ENCODE measurements at places on chromosomes 7 and 10.
A peak's percentile ranks its signal among the peaks of the same experiment; 100 is the strongest.

DNA sequence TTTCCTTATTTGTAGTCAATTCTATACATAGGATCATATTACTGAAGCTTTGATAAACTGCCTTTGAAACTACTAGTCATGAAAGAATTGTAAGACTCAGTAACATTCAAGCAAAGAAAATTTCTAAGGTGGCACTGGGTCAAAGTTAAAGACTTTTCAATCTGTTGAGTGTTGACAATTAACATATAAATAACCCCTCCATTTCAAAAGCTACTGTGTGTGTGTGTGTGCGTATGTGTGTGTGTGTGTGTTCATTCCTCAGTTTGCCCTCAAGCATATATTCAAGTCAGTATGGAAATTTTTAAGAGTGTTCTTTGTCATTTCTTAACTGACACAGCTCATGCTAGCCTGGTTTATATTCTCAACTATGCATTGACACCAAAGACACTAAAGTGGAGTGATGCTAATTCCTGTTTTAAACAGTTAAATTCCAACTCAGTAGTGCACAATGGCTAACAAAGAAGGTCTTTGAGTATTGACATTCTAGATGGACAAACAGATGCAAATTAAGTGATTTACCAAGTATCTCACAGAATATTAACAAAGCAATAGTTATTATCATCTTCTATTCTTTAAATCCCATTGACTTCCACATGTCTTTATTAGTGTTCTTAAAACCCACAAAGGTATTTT lies 314.8 kb upstream of the GRM3 start:
- no peak for DNase-seq

DNA sequence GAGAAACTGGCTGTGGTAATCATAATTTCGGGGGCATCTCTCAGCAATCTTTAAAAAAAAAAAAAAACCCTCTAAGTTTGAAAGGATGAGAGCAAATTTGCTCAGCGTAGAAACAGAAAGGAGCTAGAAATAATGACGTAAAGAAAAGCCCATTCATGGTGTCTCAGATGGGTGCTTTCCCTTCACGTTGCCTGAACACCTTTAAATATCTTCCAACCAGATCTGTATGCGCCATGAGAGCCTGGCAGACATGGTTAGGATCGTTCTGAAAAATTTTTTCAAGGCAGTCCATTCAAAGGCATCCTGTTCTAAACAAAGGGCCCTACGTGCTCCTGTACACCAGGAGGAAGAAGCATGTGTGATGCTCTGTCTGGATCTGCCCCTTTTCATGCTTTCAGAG lies 141.2 kb upstream of the C1QL3 start:
- no peak for DNase-seq

- DNase-seq = no peak
Observed at GRCh38 chr7:74193054-74193453, 16.8 kb upstream of the LAT2 start.

DNA sequence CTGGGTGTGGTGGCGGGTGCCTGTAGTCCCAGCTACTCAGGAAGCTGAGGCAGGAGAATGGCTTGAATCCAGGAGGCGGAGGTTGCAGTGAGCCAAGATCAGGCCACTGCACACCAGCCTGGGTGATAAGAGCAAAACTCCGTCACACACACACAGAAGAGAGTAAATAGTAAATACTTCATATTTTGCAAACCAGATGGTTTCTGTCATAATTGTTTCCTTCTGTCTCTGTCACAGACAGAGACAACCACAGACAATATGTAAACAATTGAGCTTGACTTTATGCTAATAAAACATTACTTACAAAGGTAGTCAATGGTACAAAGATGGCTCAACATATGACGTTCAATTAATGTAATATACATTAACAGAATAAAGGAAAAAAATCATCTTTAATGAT lies 83.7 kb downstream of the JMJD1C start:
- no peak for DNase-seq

GRCh38 chr10:56296618-56297017 lies 64.4 kb downstream of the ZWINT start:
- no peak for DNase-seq

DNA sequence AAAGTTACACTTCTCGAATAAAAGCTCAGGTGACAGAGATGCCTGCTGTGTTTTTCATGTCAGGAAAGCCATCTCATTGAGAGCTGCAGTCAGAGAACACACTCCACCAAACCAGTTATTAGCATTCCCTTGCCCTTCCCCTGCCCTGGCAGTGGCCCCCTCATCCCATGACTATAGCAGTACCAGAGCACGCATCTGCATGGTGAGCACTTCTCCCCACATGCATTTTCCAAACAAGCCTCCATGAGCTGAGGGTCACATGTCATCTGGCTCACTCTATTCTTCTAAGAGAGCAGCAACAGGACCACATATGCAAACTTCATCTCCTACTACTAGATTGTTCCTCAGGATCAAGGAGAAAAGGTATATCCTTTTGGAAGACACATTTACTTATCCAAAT lies 42.4 kb upstream of the FGL2 start:
- DNase-seq = no peak

DNA sequence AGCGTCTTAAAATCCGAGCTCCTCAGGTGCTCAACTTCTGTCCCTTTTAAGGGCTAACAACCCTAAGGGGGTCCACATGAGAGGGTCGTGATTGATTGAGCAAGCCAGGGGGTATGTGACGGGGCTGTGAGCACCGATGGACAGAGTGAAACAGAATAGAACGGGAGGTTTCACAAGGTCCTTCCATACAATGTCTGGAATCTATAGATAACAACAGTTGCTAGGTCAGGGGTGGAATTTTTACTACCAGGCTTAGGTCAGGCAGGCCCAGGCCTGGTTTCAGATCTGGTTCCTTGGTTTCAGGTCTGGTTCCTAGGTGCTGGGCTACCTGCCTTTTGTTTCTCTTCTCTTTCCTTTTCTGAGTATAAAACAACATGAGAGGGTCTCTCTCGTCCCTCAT lies 80.9 kb downstream of the PTN start:
- no peak for DNase-seq

DNA sequence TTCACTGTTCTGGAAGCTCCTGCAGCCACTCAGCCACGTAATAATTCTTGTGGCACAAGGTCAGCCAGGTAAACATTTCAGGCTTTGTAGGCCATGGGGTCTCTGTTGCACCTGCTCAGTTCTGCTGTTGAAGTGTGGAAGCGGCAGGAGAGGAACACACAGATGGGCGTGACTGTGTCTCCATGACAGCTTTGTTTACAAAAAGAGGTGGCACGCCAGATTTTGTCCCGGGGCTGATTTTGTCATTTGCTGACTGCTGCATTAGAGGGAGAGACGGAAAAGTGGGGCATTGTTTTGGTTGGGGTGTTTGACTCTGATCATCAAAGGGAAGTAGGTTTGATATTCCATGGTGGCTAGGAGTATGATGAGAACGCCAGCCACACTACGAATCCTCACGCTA lies 103.1 kb downstream of the PRKAG2 start:
- no peak for DNase-seq

- no peak for DNase-seq
Observed at GRCh38 chr10:70923696-70924095, 35.3 kb upstream of the PCBD1 start.

- no peak for DNase-seq
Observed at GRCh38 chr7:79513261-79513660, 59.8 kb upstream of the MAGI2 start.

GRCh38 chr7:139953229-139953628 lies 109.5 kb downstream of the PARP12 start:
- no peak for DNase-seq

DNA sequence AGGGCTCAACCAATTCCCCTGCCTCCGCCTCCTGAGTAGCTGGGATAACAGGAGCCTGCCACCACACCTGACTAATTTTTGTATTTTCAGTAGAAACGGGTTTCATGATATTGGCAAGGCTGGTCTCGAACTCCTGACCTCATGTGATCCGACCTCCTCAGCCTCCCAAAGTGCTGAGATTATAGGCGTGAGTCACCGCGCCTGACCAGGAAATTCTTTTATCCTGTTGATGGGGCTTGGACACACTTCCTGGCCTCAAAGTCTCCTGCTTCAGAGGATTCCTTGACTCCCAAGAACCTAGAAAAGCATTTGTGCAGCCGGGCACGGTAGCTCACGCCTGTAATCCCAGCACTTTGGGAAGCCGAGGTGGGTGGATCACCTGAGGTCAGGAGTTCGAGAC lies 16.2 kb downstream of the ZNF425 start:
- DNase-seq = no peak

DNA sequence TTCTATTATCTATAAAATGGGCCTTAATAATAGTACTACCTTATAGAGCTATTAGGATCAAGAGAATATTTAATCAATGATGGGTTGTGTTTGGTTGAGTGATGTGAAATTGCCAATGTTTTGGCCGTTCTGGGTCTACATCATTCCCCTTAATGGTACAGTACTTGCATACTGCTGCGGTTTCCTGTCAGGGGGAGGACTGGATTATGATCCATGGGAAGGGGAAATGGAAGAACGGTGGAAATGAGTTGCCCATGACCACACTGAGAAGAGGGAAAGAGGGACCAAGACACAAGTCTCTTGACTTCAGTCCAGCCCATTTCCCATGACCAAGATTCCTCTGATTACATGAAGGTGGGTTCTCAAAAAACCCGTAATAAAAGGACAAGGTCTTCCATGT lies 999 bp upstream of the MRPS24 start:
- DNase-seq = no peak

DNA sequence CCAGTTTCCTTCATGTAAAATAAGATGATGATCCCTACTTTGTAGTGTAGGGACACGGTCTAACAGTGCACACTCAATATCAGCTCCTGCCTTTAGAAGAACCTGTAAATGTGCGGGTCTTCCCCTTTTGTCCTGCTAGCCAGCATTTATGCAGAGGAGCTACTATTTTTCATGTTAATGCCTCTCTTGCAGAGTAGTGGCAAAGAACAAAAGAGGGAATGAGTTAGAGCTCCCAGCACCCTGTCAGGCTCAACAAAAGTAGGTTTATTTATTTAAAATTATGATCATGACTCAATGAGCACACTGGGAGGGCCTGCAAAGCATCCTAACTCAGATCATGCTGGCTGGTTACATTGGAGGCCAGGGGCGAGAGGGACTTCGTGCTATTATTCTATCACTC lies 414.5 kb upstream of the COBL start:
- no peak for DNase-seq

- no peak for DNase-seq
Observed at GRCh38 chr7:43664681-43665080, 64.6 kb downstream of the COA1 start.

GRCh38 chr7:23020742-23021401 lies 6.9 kb upstream of the HYCC1 start:
- no peak for DNase-seq

- no peak for DNase-seq
Observed at GRCh38 chr10:81108516-81109199, 571.0 kb downstream of the SH2D4B start.

- no peak for DNase-seq
Observed at GRCh38 chr7:10436302-10436701, 537.4 kb upstream of the PHF14 start.

- DNase-seq = no peak
Observed at GRCh38 chr10:85256481-85256880, 928.1 kb downstream of the CCSER2 start.

DNA sequence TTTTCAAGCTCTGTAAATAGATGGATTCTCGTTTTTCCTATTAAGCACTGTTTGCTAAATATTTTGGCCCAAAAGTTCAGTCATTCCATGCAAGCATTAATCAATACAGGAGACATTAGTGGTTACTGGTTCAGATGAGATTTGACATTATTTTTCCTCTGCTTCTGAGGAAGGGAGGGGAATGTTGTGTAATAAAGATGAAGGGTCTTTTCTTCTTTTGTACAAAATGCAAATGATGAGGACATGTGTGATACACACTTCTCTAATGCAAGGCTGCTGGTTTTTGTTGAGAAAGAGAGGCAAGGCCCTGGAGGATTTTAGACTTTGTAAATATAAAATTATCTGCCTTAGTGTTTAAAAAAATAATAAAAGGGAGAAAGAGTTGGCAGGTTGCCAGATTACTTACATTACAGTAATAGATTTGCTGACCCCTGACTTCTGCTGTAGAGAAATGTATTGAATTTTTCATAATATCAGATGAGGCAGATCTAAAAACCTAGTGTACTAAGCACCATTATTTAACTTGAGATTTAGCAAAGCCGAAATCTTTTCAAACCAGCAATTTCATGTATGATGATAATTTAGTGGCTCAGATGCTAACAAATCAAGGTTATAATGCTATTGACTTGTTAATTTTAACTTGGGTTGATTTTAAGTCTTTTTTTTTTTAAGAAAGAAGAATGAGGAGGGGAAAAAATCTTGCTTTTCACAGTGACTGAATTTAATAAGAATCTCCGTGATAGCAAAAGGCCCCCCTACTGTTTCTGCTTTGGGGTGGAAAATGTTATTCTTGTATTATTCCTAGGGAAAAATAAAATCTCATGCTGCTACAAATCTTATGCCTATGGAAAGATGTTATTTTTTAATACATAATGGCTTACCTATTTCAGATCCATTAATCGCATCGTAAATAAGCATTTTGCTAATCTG lies 180.1 kb downstream of the ARID5B start:
- DNase-seq = no peak

DNA sequence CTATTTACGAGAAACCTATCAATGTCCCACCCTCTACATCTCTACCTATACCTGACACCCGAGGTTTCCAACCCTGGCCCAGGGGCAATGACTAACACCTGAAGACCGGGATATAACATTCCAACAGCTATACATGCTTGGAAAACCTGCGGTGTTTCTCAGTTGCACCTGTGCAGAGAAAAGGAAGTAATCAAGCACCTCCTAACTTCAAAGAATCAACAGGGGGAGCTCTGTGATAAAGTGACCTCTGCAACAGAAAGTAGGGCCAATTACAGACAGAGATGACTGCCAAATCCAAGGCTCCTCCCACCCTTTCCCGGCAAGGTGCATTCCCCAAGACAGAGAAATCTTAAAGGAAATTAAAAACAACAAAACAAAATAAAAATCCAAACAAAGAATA lies 41.3 kb downstream of the CCDC6 start:
- peak; percentile 33 for DNase-seq

DNA sequence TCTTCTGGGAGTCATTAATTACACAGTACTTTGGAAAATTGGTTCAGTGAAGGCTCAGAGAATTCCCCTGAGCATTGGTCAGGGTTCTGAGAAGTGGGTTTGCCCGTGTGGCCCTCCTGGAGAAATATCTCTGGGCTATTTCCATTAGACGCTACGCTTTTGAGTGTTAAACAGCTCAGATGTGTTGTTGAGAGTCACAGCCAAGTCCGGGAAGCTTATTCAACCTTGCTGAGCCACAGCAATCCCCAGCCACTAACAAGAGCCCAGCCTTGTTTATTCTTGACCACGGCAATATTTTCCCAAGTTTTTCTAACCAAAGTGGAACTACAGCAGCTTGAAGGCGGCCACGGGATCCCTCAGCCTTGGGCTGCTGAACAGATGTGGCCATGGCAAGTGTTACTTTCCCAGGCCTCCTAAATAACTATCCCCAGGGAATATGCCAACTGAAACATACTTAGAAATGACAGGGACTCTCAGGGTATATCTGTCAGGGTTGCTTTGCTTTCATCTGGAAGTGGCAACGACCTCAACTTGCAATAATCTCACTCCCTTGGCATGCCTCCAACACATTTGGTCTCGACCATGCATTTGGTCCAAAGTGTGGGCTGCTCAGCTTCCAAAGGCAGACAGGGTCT lies 214.7 kb downstream of the EMX2 start:
- peak; percentile 40 for DNase-seq
